ENCODE measurements at places on chromosomes 1 and 21. TPM values are rescaled to one million over a fixed set of nuclear protein-coding genes. Genes with fewer than 3 reads are reported as not detected.

The EFNA1 gene
- 0.48 TPM for total RNA-seq

The APCS gene
- total RNA-seq, result not detected

The S100A7A gene
- not detected for total RNA-seq

The ACTL8 gene
- not detected for total RNA-seq

The CELA2A gene
- total RNA-seq, result not detected

The KRTAP10-6 gene
- total RNA-seq, result not detected

The SELL gene
- 135 TPM for total RNA-seq

The CELA3B gene
- total RNA-seq, result not detected

The OR2L2 gene
- total RNA-seq, result 0.06 TPM

The GCSAML gene
- not detected for total RNA-seq

The COL8A2 gene
- 0.17 TPM for total RNA-seq

The CD247 gene
- total RNA-seq, result 252 TPM

The BEND5 gene
- total RNA-seq, result 12.0 TPM

The ADAM30 gene
- total RNA-seq, result not detected

The AADACL3 gene
- total RNA-seq, result not detected

The GNG4 gene
- total RNA-seq, result not detected

The TDRKH gene
- 15.9 TPM for total RNA-seq

The ST6GALNAC5 gene
- not detected for total RNA-seq

The GUCA2B gene
- total RNA-seq, result not detected

The ARID4B gene
- 62.3 TPM for total RNA-seq

The INSRR gene
- total RNA-seq, result 0.47 TPM

The SRRM1 gene
- total RNA-seq, result 211 TPM

The SLC25A34 gene
- 2.7 TPM for total RNA-seq

All from activated naive CD8-positive, alpha-beta T cell treated with anti-CD3 and anti-CD28 coated beads, Interleukin-2, amount 10 ng/mL, durations not matched to agents 7 days and 5 days (primary cell).